ENCODE measurements at places on chromosomes 5 and 9. TPM values are rescaled to one million over a fixed set of nuclear protein-coding genes. Genes with fewer than 3 reads are reported as not detected.

DND1 gene
- polyA plus RNA-seq, result 0.22 TPM

SLC25A48 gene
- 0.54 TPM for polyA plus RNA-seq

SELENOP gene
- polyA plus RNA-seq, result 2,350 TPM

CDH6 gene
- polyA plus RNA-seq, result 13.1 TPM

PFN3 gene
- not detected for polyA plus RNA-seq

HAUS6 gene
- 10.5 TPM for polyA plus RNA-seq

ZNF622 gene
- 32.1 TPM for polyA plus RNA-seq

GM2A gene
- polyA plus RNA-seq, result 18.7 TPM

PCDHGB2 gene
- polyA plus RNA-seq, result 1.0 TPM

PCDHA10 gene
- 1.1 TPM for polyA plus RNA-seq

OSMR gene
- 5.9 TPM for polyA plus RNA-seq

PRRT1B gene
- polyA plus RNA-seq, result 2.0 TPM

AIF1L gene
- 7.5 TPM for polyA plus RNA-seq

CYSRT1 gene
- 71.7 TPM for polyA plus RNA-seq

SOX30 gene
- 1.0 TPM for polyA plus RNA-seq

LYSMD3 gene
- 25.4 TPM for polyA plus RNA-seq

INSL6 gene
- 0.51 TPM for polyA plus RNA-seq

HNRNPA0 gene
- 42.6 TPM for polyA plus RNA-seq

TSLP gene
- polyA plus RNA-seq, result 0.19 TPM

SNCB gene
- 0.39 TPM for polyA plus RNA-seq

PCSK1 gene
- 23.6 TPM for polyA plus RNA-seq

VCAN gene
- 82.7 TPM for polyA plus RNA-seq

KIF20A gene
- 13.8 TPM for polyA plus RNA-seq

GADD45G gene
- 10.5 TPM for polyA plus RNA-seq

BTNL8 gene
- 135 TPM for polyA plus RNA-seq

All from large intestine (tissue), 12 donors.